ENCODE measurements at places on chromosomes 4 and X.

- no peak for DNase-seq
Measured at GRCh38 chr4:165009493-165010227, 22.1 kb upstream of the TRIM60 start.

DNA sequence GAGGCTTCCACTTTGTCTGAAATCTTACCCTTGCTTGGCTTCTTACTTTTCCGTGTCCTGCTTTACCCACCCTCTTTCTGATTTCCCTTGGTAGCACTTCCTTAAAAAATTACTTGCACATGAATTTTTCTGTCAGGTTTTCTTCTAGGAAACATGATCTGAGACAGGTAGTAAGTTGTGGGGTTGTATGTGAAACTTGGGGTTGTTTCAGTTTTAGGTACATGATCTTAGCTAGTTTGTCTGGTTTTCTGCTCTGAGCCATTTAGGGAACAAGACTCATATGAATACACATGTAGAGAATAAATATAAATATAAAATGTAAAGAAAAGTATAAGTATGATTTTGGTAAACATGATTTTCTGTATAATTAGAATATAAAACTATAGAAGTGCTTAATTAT lies 17.4 kb upstream of the ARMCX2 start:
- no peak for DNase-seq

DNA sequence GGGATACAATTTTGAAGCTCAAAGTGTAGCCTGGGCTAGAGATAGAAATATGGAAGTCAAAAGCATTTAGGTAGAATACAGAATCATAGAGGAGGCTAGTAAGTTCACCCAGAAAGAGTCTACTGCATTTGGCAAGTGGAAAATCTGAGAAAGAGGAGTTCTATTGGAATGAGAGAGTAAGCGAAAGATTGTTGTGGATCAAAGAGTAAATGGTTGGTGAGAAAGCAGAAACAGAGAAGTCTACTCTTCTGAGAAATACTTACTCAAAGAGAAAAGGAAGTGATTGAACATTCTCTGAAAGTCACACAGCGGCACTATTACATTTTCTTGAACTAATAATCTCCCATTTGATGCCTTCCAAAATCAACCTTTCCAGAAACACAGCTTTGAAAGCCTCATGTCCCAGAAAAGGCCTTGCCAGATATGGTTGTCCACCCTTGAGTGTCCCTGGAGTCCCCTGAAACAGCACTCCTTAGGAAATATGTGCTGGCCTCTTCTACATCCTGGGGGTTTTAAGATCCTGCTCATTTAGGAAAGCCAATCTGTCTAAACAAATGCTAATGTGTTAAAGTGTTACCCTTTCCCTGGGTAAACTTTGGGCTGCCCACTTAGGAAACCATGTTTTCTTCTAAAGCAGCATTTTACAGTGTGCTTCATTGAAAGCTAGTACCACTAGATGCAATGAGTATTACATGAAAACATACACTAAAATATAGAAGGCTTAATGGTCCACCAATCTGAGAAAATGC lies 132.6 kb downstream of the INPP4B start:
- no peak for DNase-seq

GRCh38 chr4:153488006-153488891 lies 22.1 kb downstream of the TMEM131L start:
- DNase-seq: peak; percentile 60

DNA sequence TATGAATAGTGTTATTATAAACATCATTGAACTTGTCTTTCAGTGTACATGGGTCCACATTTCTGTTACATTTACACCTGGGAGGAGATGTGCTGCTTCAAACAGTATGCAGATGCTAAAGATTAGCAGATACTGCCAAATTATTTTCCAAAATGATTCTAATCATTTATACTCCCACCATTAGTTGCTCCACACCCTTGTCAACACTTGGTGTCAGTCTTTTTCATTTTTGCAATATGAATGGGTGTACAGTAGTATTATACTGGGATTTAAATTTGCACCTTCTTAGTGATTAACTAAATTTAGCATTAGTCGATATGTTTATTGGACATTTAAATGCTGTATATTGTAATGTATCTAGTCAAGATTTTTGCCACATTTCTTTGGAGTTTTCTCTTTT lies 131.6 kb upstream of the GRID2 start:
- peak; percentile 21 for DNase-seq

GRCh38 chr4:15636818-15637217 lies 18.3 kb downstream of the FBXL5 start:
- DNase-seq: no peak

DNA sequence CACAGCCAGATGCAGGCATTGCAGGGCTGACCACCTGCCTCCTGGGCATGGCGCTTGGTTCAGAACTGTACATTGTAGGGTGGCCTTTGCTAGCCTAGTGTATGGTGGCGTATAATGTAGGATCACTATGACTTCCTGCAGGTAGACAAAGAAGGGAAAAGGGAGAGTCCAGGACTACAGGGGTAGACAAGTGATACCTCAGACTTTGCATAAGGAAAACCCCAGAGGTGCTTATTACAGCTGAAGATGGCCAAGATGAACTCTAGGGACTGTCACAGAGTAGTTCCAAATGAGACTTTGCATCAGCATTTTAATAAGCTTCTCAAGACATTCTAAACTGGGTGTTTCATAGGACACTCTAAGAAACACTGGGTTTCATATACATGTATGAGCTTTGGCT lies 116.4 kb upstream of the PUDP start:
- DNase-seq: no peak

DNA sequence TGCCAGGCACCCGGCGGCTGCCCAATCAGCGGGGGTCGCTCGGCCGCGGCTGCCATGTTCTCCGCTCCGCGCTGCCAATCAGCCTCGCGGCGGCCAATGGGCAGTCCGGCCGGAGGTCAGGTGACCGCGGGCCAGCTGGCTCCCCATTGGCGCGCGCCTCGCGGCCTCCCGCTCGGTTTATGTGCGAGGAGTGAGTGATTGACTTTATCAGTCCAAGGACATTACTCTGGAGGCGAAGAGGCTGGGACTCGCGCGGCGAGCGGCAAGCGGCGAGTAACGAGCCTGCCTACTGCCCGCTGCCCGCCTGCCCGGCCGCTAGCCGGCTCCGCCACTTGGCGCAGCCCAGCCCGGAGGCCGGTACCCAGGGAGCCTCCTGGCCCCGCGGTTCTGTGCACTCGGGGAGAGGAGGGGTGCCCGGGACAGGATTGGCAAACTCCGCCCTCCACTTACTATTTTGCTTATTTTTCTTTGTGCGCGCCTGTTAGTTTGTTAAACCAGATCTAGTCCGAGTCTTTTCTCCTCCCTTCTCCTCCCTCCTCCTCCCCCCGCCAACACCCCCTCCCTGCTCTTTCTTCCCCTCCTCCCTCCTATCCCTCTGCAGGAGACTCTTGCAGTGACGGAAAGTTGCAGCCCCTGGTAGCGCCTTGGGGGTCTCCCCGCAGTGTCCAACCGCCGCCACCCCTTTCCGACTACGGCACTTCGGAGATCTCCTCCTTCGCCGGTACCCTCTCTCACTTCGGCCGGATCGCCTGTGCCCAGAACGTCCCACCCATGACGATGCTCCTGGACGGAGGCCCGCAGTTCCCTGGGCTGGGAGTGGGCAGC lies at the start of gene ZIC3:
Gene ZIC3 (plus strand): TSS at position 207 of the 825 bp plus-strand sequence. CDS start 565 bp downstream, at position 772.
- peak; percentile 86 for DNase-seq

GRCh38 chrX:149916745-149917392 lies 12.5 kb upstream of the HSFX4 start:
- no peak for DNase-seq

- peak; percentile 25 for DNase-seq
Measured at GRCh38 chr4:174828845-174829701, at the start of gene GLRA3. Gene GLRA3, minus strand, starts transcription at chr4:174829247. Its CDS starts 436 bp downstream, at chr4:174828811.

DNA sequence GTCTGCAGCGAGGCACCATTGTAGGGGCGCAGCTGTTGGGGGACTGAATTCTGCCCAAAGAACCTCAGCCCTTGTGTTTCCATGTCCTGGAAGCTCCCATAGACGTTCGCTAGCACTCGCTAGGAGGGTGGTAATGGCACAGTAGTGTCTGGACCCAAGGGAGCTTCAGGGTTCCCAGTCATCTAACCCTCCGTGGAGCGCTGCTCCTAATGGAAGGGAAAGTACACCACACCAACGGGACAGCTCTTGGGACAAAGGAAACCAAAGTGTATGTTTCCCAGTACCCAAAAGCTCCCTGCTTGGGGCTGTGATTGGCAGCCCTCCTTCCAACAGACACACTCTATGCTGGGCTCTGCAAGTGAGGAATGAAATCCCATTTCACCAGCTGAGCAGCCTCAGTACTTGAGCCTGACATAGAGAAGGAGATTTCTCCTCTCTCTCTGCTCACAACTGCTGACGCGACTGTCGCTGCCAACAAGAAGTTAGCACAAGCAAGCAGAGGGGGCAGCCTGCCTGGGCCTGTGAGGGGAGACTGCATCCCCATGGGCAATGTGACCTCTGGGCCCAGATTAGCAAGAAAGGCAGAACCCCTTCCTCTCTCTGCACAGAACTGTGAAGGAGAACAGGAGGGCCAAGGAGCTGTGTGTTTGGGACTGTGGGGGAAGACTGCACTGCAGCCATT lies 67.6 kb upstream of the SMARCAD1 start:
- no peak for DNase-seq

DNA sequence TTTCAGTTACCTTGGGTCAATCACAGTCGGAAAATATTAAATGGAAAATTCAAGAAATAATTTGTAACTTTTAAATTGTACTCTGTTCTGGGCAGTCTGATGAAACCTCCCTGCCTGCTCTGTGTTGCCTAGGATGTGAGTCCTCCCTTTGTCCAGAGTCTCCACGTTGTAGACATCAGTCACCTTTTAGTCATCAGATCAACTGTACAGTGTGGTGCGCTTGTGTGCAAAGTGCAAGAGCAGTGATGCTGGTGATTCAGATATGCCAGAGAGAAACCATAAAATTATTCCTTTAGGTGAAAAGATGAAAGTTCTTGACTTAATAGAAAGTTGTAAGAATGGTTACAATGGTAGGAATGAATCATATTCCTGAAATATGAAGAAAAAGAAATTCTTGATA lies 1.4 kb downstream of the SPATA4 start:
- peak; percentile 74 for DNase-seq

DNA sequence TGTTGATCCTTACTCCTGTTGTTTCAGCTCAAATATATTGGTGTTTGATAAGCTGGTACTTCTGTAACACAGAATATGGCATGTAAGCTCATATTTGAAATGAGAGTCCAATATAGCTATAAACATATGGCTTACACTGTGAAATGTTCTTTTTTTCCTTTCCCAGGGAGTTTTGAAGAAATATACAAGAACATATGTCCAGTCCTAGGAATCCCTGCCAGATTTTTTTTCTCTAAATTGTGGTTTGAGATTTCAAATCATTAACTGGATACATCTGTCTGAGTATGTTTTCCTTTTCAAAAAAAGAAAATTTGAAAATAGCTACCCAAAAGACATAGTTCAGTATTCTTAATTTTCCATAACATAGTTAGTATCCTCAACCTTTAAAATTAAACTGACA lies 60.2 kb downstream of the HMGB2 start:
- peak; percentile 14 for DNase-seq

DNA sequence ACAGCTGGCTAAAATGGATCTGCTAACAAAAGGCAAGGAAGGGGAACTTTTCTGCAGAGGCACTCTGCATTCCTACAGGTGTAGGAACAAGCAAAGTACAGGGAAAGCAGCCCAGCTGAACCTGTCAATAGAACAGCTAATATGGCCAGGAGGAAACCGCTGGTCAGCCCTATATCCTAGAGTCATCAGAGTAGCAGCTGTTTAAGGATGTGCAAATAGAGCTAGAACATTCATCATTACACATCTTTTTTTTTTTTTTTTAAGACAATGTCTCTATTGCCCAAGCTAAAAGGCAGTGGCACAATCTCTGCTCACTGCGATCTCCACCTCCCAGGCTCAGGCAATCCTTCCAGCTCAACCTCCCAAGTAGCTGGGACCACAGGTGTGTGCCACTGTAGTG lies 163.0 kb downstream of the BTC start:
- no peak for DNase-seq

DNA sequence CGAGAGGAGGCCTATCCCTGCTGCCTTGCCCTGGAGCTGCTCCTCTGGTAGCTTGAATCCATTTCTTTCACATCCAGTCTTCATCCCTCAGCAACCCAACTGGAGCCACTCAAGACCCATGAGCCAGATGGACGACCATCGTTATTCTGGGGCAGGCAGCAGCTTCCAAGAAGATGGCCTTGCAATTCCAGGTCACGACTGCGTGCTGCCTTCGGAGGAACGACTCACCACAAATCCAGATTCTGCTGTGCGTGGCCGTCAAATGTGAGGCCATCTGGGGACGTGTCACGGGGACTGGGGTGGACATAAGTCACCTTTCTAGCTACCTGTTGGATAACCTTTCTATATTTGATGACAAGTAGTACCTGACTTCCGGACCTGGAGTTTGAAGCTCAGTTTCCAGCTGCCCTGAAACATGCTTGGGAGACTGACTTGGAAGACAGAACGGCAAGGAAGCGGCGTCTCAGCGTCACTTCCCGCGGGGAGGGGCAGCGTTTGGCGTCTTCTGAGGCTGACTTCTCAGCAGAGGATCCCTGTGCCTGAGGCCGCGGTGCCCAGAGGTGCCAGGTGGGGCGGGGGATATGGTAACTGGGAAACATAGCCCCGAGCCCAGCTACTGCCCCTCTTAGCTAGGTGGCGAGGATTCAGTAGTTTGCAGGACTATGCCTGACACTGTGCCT lies 11.7 kb upstream of the TMEM271 start:
- DNase-seq: no peak

- DNase-seq: peak; percentile 61
Measured at GRCh38 chr4:145954924-145955339, 16.3 kb upstream of the ZNF827 start.

DNA sequence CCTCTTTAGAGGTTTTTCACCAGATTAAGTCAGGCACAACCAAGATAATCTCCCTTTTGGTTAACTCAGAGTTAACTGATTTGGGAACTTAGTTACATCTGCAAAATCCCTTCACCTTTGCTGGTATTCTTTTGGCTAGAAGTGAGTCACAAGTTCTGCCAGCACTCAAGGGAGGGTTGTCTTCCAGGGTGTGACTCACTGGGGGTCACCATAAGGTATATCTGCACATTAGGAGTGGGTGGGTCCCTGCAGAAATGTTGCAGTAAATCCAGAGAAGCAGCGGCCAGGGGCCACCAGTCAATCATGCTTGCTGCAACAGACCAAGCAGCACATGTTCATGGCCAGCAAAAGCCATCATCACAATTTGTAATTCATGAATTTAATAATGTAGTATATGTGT lies 59.8 kb upstream of the MAML3 start:
- no peak for DNase-seq

DNA sequence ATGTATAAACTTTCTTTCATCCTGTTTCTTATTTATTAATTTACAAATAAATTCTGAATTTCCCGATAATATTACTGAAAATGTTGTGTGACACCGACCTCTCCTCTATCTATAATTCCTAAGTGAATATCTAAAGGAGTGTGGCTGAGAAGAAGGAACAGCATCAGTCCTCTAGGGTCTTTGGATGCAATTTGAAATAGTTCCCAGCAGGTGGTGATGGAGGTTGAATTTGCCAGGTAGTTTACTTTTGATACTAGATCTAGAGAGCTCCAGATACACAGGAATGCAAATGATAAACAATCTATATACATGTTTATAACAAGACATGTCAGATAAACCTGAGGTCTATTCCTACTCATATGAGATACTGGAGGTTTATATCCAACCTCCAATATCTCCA lies 305.4 kb downstream of the PCDH18 start:
- DNase-seq: peak; percentile 16
